Activated CD4-positive, alpha-beta T cell treated with anti-CD3 and anti-CD28 coated beads, Interleukin-10, Interleukin-2, amounts not matched to agents 100 ng/mL and 50 ng/mL, durations not matched to agents 16 hours and 8 hours (primary cell): ENCODE measurements at places on chromosomes 1 and 21.

- no peak for DNase-seq
Measured at GRCh38 chr1:63198871-63199394, 123.4 kb upstream of the FOXD3 start.

- no peak for DNase-seq
Measured at GRCh38 chr1:17434601-17435000, 4.9 kb downstream of the RCC2 start.

GRCh38 chr1:85397490-85398032 is 67.4 kb downstream of the DDAH1 start:
- no peak for DNase-seq

GRCh38 chr1:54064299-54064698 is 10.9 kb downstream of the TCEANC2 start:
- no peak for DNase-seq

GRCh38 chr1:210003501-210003900 is 65.5 kb downstream of the SYT14 start:
- DNase-seq = no peak

DNA sequence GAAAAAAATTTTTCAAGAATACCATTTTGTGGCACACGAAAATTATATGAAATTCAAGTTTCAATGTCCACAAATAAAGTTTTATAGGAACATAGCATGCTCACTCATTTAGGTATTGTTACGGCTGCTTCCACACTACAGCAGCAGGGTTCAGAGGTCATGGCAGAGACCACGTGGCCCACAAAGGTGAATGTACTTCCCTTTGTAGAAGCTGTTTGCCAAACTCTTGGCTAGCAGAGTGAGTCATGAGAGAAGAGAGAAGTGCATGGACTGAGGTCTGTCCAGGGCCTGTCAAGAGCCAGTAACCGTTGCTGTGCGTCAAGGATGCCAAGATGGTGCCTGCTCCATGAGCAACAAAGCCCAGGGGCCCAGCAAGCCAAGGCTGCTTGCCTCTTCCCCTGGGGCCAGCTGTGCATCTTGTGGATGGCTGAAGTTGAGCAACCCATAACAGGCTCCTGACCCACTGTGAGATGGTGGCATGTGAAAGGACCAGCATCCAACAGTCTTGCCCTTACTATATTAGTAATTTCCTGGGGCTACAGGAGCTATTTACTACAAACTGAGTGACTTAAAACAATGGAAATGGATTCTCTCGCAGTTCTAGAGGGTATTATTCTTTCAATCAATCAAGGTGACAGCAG is 64.8 kb upstream of the ATP5PO start:
- DNase-seq = peak; percentile 34
